Activated CD4-positive, alpha-beta T cell treated with anti-CD3 and anti-CD28 coated beads, Interleukin-10, Interleukin-2, amounts not matched to agents 100 ng/mL and 50 ng/mL, durations not matched to agents 16 hours and 8 hours (primary cell): ENCODE measurements at places on chromosomes 3 and 15.

GRCh38 chr3:64905906-64906410 lies 218.2 kb upstream of the ADAMTS9 start:
- DNase-seq: no peak

DNA sequence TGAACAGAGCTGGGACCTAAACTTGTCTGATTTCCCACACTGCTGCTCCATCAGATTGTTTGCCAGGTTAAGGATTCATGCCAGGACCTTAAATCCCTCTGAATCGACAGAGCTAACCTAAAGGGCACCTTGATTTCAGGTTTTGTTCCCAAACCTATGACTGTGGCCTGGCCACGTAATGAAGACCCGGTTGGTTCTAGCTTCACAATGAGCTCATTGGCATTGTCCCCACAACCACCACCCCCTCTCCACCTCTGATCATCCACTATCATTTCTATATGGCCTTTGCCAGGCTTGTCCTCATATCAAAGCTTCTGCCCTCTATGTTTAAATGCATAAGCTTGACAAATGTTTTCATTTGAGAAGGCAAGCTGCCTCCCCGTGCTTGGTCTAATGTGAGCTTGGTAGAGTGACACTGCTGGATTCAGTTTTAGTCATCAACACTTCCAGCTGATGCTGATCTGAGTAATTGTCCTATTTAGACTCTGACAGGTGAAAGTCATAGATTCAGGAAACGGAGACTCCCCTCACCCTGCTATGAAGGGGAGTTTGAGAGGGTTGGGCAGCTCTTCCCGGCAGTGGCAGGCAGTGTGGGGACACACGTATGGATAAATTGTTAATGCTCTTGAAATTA lies 407.1 kb upstream of the CFAP20DC start:
- DNase-seq: peak; percentile 95

- peak; percentile 29 for DNase-seq
Observed at GRCh38 chr15:54803134-54803808, 393.5 kb downstream of the RSL24D1 start.

GRCh38 chr3:23405081-23405480 lies 202.0 kb downstream of the UBE2E2 start:
- DNase-seq: no peak

GRCh38 chr3:102174832-102175374 lies 259.9 kb upstream of the ZPLD1 start:
- DNase-seq: no peak

GRCh38 chr3:185924375-185924774 lies 13.4 kb downstream of the TRA2B start:
- DNase-seq: no peak

GRCh38 chr3:45507820-45508317 lies 86.7 kb upstream of the LIMD1 start:
- DNase-seq: no peak

- peak; percentile 81 for DNase-seq
Observed at GRCh38 chr3:179563271-179563783, 601 bp downstream of the ACTL6A start.

DNA sequence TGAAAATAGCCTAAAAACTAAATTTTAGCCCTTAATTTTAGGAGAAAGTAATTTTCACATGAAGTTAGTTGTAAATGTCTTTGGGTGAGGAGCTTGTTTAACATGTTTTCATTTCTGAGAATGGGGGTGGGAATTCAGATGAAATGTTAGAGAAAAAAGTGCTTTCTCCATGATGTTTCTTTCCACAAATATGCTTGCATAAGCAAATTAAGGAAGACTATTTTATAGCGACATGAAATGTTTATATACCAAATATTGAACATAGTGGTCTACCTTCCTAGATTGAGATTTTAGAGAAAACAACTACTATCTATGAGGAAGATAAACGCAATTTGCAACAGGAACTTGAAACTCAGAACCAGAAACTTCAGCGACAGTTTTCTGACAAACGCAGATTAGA lies 13.0 kb upstream of the RPLP1 start:
- DNase-seq: no peak

DNA sequence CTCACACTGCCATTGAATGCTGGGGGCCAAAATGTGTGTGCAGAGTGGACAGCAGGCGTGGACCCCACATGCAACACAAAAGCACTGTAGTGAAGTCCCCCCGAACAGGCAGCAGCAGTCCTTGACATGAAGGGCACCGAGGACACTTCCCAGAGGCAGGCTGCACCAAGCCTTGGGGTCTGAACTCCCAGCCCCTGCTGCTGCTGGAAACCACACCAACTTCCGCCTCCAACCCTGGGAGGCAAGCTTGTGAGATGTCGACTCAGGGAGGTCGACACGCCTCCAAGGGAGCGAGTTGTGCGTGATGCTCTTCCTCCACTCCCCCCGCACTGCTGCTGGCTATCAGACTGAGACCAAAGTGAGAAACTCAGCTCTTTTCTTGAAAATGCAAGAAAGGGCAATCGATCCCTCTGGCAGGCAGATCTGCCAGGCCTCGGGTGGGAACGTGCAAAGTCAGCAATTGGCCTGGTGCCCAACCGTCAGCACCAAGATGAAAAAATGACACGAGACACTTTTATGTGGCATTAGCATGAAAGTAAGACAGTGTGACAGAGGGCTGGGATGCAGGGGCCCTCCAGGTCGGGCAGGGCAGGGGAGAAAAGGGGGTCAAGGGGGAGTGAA lies 43.6 kb downstream of the WHAMM start:
- no peak for DNase-seq

- DNase-seq: no peak
Observed at GRCh38 chr3:11162401-11163345, 8.4 kb downstream of the HRH1 start.

GRCh38 chr3:14921811-14922705 lies 25.3 kb upstream of the NR2C2 start:
- DNase-seq: no peak
